Stimulated activated CD4-positive, alpha-beta T cell treated with anti-CD3 and anti-CD28 coated beads, Interleukin-12 subunit alpha, Interleukin-12 subunit beta, amount 100 ng/mL, for 24 hours (primary cell): ENCODE measurements at places on chromosomes 1 and 21.

DNA sequence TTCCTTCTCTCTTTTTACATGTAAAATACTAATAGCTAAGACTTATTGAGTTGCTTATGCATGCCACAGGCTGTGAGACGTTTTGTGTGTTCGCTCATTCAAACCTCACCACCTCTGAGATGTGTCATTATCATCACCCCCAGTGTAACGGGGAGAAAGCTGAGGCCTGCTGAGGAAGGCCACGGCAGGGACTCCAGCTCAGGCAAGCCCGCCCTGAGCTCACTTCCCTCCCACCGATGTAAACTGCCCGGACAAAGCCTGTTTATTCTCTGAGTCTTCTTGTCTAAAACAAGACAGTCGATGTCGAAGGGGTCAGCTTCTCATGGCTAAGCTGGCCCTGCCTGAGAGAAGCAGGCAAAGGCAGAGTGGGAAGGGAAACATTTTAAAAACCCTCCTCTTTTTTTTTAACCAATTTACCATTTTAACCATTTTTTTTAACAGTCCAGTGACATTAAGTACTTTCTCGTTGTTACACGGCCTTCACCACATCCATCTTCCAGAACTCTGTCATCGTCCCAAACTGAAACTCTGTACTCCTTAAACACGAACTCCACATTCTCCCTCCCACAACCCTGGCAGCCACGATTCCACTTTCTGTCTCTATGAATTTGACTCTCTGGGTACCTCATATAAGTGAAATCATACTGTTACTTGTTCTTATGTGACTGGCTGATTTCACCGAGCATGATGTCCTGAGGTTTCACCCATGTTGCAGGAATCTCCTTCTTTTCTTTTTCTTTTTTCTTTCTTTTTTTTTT, 204.8 kb upstream of the GALNT2 start:
- DNase-seq: no peak

DNA sequence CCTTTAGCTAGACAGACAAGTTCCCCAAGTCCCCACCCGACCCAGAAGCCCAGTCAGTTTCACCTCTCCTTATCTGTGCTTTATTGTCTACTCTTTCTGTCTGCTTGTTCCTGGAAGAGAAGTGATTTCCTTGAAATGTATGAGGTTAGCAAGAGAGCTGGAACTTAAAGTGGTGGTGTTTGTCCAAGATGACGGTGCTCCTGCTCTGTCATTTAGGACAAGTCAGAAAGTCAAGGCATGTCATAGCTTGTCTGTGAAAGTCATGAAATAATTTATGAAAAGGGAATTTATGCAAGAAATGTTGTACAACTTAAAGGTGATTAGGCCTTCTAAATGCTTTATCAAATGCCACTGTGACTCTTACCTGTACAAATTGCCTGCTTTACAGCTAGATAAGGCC, 178.1 kb downstream of the PLA2G4A start:
- DNase-seq: no peak

- no peak for DNase-seq
These were observed 18.2 kb downstream of the PLCH2 start for GRCh38 chr1:2494323-2494693.

GRCh38 chr1:40780678-40781607, 2.6 kb upstream of the KCNQ4 start:
- DNase-seq: no peak

GRCh38 chr1:15676688-15677661, 7.1 kb upstream of the PLEKHM2 start:
- DNase-seq: no peak

- DNase-seq: no peak
These were observed 55.4 kb downstream of the RUNX3 start for GRCh38 chr1:24874611-24875234.

DNA sequence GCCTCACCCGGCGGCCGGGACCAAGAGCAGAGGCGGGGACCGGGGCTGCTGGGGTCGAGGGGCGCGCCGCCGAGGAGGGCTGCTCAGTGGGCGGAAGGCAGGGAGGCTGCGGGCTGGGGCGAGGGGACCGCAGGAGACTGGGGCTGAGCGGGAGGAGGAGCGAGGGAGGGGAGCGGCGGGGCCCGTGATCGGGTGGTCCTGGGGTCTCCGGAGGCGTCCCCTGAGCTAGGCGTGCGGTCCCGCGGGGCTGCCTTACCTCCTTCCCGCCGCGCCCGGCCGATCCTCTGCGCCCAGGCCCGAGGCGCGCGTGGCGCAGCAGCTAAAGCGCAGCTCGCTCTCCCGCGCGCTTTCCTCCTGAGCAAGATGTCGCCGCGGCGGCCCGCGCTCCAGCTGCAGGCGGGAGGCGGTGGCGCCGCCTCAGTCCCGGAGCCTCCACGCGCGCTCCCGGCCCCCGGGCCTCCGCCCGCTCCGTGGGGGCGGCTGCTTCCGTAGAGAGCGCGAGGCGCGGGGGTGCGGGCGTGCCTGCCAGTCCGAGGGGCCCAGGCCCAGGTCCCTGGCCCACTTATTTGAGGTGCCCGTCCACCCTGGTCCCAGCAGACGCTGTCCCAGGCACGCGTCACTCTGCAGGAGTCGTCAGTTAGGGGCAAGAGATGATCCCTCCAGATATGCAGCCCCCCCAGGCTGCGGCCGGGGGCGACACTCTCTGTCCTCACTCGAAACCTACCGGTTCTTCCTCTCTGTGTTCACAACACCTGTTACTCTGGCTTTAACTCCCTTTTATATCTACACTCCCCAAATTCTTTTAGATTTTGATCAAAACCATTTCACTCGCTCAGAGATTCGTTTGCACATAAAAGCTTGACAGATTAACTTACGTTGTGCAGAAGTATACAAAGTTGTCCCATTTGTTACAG, at the start of gene CCSAP:
CCSAP (minus strand) TSS at position 392 of the 914 bp plus-strand sequence. CDS start 582 bp downstream, outside the sequence.
- DNase-seq: no peak

GRCh38 chr1:191618181-191618580, 540.1 kb upstream of the RGS18 start:
- no peak for DNase-seq

- DNase-seq: no peak
These were observed 232.9 kb upstream of the B3GALT2 start for GRCh38 chr1:193419295-193419694.

DNA sequence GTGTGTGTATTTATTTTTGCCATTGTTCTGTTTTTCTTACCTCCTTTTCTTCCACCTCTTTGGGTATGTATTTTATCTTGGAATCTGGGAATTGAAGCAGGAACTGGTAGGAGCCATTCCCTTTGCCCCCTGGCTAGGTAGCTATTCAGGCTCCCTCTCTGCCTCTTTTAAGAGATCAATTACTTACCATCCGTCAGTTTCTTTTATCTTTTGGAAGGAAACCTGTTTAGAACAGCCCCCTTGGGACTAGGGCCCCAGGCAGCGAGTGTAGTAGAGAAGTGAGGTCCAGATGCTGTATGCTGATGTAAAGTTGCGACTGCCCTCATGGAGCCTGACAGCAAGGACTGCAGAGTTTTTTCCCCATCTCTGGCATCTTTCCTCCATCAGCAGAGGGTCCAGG, 41.6 kb downstream of the KIRREL1 start:
- DNase-seq: no peak

DNA sequence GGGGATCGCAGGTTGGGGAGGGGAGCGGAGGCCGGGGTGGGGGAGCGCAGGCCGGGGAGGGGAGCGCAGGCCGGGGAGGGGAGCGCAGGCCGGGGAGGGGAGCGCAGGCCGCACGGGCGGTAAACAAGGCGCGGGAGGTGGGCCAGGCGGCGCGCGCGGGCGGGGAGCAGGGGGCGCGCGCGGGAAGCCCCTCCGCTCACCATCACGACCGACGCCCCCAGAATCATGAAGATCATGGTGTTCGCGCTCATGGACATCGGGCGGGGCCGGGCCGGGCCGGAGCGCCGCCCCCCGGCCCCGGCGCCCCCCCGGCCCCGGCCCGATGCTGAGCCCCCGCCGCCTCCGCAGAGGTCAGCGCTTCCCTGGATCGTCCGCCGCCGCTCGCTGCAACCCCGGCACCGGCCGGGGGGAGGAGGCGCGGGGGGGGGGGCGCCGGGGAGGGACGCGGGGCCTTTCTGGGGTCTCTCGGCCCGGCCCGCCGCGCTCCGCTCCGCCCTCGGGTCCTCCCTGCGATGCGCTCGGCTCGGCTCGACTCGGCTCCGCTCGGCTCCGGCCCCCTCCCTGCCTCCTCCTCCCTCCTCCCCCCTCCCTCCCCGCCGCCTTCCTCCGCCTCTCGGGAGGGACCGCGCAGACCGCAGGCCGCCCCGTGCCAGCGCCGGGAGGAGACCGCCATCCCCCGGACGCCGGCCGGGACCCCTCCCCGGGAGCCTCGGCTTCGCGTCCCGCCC, at the start of gene TMEM240:
TMEM240 (minus strand) TSS at position 535 of the 728 bp plus-strand sequence; CDS start at position 257, 278 bp downstream.
- DNase-seq: peak; percentile 47

- no peak for DNase-seq
These were observed 38.7 kb downstream of the ELF3 start for GRCh38 chr1:202049129-202049528.
